ENCODE measurements at places on chromosomes 7 and 10.

GRCh38 chr7:11665357-11665756, 166.6 kb downstream of the THSD7A start:
- DNase-seq, result no peak

DNA sequence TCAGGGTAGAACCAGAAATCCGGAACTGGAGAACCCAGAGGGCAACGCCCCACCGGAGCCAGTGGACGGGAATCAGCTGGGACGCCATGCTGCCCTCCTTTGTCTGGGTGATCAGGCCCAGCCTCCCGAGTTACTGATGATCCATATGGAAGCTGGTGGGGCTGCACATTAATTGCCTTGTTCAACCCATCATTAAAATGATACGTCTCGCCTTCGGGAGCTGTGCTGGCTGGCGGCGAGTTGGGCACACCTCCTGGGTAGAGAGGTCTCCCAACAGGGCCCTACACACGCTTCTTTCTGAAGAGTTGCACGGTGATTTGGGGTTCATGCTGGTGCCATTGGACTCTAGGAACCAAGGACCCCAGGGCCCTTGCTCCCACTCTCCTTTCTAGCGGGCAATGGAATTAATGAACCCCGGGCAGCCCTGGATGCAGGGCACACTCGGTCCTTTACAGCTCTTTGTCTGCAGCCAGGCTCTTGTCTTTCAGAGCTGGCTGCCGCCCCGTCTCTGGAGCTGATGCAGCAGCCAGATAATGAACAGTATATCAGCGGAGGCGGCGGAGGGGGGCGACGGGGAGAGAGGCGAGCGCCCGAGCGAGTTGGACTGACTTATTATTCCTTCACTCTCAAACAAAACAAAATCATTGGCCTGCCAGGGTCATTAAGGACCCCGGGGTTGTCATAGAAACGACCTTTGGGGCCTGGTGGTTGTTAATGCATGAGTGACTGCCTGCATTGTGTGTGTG, 412.2 kb upstream of the ZMIZ1 start:
- DNase-seq, result no peak

DNA sequence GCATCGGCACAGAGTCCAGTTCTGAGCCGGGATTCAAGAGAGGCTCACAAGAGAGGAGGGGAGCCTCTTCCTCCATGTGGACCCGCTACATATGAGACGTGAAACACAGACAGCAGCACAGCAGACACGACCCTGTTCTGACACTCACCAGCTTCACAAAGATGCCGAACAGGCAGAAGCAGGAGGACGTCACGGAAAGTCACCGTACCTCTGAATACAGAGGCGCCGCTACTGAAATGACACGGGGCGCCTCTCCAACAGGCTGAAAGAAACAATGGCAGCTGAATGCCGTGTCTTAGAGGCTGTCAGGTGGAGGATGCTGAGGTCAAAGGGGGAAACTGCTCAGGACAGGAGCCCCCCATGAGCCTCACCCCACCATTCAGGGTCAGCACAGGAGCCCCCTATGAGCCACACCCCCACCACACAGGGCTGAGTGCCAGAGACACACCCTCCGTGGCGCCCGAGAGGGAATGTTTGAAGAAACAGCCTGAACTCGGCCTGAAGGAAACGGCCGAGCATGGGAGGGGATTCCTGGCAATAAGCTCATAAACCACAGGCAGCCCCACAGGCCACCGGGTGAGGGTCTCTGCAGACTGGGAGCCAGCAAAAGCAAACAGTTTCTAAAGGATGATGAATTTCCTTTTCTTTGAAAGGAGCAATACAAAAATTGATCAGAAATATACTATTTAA, 510.3 kb downstream of the PTPRN2 start:
- DNase-seq, result no peak

- DNase-seq, result no peak
Measured at GRCh38 chr7:158374586-158374985, 213.0 kb downstream of the PTPRN2 start.

- DNase-seq, result no peak
Measured at GRCh38 chr7:137771273-137771672, 75.5 kb downstream of the DGKI start.

GRCh38 chr10:112785089-112785488, 165.0 kb upstream of the TCF7L2 start:
- DNase-seq, result no peak

GRCh38 chr7:18894155-18894554, 223.3 kb downstream of the TWIST1 start:
- DNase-seq, result no peak

- no peak for DNase-seq
Measured at GRCh38 chr7:79608005-79608404, 154.5 kb upstream of the MAGI2 start.

All from activated CD4-positive, alpha-beta T cell treated with anti-CD3 and anti-CD28 coated beads for 24 hours (primary cell).